ENCODE measurements at places on chromosomes 11 and 22.

DNA sequence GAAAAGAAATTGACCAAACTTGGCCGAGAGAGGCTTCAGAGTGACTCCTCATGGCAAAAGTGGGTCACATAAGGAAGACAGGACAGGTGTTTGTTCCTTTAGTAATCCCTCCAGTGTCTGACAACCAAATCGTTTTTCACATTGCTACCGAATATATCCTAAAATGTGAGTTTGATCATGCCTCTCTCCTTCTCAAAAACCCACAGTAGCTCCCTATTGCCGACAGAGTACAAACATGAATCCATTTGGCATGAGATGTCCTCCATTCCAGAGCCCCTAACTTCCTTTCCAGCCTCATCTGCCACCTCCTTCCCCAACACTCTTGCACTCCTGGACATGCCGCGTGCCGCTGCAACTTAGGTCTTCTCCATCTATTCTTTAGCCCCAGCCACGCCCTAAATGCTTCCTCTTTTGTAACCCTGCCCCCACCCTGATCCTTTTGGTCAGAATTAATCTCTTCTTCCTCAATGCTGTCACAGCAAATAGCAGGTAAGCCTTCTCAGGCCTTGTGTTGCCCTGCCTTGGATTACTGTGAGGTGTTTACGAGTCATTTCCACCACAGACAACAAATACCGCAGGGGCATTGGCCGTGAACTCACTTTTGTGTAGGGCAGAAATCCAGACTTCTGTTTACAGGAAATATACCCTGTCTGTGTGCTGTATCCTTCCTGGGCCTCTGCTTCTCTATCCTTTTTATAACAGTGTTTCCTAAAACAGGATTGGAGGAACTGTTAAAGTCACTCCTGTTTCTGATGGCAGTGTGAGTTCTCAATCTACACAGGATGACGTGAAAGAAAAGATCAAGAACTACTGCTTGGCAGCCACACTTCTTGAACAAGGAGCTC is 66.0 kb upstream of the FTH1 start:
- DNase-seq = no peak

- peak; percentile 58 for DNase-seq
Observed at GRCh38 chr11:65625628-65626342, 10.2 kb downstream of the PCNX3 start.

GRCh38 chr22:45577746-45578523 is 75.3 kb downstream of the FBLN1 start:
- peak; percentile 88 for DNase-seq

GRCh38 chr11:129946256-129946655 is 50.9 kb upstream of the NFRKB start:
- DNase-seq = no peak

GRCh38 chr11:94623120-94623735 is 56.1 kb downstream of the PIWIL4 start:
- peak; percentile 57 for DNase-seq

DNA sequence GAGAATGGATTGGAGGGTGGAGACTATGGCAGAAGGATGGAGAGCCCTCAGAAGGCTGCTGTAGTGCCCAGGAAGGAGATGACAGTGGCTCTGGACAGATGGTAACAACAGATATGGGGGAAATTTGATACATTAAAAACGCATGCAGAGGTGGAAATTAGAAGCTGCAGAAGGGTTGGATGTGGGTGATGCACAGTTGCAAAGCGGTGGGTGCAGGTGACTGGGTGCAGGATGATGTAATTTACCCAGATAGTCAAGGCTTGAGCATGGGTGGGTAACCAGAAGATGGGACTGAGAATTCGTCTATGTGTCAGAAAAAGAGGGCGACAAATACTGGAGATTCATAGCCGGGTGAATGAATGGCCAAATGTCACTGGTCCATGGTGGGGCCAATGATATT is 570.3 kb downstream of the MN1 start:
- DNase-seq = no peak

GRCh38 chr11:119472186-119472855 is 49.3 kb upstream of the THY1 start:
- no peak for DNase-seq

- DNase-seq = no peak
Observed at GRCh38 chr11:46856605-46857343, 10.7 kb upstream of the CKAP5 start.

DNA sequence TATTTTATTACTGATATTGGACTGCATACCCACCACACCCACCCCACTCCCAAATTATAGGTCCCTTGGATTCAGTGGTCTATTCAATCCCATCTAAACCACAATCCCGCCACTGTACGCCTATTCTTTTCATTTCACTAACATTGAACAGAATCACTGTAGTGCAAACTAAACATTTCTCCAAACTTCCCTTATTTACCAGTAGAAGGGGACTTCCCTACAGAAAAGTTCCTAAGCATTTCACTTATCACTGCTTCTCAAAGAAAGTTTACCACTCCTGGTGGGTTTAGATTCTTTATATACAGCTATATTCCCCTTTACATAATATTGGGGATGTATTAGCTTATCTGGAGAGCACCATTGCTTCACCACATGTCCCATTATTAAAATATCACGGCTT is 29.3 kb downstream of the OR8B12 start:
- no peak for DNase-seq

DNA sequence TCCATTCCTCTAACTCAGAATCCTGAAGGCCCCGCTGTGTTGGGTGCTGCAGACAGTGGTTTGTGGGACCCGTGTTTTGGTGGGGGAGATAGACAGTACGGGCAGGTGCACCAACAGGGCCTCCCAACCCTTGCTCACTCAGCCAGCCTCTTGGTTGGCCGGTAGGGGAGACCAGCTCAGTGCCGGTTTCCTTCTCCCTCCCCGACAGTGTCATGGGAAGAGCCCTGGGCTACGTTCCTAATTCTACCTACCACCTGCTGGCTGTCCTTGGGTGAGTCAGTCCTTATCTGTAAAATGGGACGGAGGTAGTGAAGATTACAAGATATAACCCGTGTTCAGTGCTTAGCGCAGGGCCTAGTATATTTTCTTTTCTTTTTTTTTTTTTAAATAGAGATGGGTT is 5.9 kb downstream of the TMEM134 start:
- DNase-seq = no peak

DNA sequence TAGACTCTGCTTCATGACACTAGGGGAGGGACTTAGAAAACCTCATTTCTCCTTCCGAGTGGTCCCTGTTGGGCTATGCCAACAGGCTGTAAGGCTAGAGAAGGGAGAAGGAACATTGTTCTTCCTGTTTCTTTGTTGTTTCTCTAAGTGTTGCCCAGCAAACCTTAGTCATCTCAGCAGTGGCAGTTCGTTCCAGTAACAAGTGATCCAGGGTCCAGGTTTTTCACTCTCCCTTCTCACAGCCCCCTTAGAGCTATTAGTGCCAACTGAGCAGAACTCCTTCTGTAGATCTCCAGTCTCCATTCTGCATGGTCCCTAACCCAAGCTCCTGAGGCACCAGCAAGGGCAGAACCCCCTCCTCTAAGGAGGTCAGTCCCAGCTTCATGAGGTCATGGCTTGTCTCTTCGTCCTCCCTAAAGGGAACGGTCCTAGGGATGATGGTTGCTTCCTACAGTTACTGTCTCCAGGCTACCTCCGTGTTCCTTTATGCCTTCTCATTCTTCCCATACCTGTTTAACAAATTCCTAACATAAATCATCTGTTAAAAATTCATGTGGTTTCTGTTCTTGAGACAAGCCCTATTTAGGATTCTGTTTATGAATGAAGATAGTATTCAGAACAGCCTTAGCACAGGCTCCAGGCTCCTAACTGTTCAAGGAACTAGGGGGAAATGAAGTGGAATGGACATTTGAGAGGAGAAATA is 168.6 kb upstream of the UBASH3B start:
- DNase-seq = no peak

GRCh38 chr11:76748948-76749347 is 34.2 kb upstream of the TSKU start:
- no peak for DNase-seq

- no peak for DNase-seq
Observed at GRCh38 chr11:1082728-1083620, 8.3 kb downstream of the MUC2 start.

DNA sequence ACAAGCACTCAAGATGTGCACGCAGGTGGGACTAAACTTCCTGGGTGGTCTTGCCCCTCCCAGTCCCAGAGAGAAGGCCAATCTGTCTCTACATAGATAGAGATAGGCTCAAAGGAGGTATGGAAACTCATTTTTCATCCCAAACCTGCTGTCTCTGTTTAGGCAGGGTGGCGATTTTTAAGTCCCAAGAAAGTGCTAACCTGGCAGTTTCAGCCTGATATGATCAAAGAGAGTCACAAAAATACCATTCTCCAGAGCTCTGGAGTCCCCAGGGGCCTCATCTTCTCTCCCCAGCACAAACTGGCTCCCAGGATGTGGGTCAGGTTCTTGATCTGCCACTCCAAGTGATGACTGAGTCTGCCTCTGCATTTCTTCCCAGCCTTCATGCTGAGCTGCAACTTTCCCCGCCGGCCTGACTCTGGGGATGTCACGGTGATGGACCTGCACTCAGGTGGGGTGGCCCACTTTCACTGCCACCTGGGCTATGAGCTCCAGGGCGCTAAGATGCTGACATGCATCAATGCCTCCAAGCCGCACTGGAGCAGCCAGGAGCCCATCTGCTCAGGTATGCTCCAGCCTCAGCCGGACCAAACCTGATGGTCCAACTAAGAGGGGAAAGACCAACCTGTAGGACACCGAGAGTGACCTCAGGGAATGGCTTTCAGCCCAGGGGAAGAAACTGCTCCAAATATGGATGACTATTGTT is 129.5 kb downstream of the SEZ6L start:
- DNase-seq = no peak

GRCh38 chr11:66546966-66547661 is 411 bp downstream of the ACTN3 start:
- no peak for DNase-seq

DNA sequence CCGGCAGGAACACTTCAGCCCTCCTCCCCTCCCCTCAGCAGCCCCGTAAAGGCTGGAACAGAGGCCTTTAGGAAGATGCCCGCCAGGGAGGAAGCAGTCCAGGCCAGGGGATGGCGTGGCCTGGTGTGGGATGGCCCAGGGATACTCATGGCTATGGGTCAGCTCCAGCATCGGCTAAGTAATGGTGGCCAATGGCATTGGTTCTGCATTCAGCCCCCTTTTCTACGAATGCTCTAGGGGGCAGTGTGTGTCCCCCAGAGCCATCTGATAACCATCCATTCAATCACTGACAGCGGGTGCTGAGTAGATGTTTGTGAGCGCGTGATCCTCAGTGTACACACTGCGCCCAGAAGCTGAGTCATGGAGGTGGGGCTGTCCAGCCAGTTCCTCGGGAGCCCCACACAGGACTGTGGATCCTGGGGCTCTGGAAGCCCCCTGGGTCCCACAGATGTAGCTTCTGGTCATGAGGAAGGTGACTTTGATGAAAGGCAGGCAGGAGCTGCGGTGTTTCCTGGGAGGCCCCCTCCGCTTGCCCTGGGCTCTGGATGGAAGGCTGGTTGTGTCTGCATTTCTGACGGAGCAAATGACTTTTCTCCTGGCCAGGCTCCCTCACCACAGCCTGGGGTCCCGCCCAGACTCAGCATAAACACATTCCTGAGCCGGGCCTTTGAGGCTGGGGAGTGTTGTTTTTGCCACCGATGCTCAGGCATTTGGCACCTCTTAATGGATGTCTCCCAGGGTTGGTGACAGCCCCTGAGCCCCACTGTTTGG is 46.5 kb downstream of the FBLN1 start:
- no peak for DNase-seq

DNA sequence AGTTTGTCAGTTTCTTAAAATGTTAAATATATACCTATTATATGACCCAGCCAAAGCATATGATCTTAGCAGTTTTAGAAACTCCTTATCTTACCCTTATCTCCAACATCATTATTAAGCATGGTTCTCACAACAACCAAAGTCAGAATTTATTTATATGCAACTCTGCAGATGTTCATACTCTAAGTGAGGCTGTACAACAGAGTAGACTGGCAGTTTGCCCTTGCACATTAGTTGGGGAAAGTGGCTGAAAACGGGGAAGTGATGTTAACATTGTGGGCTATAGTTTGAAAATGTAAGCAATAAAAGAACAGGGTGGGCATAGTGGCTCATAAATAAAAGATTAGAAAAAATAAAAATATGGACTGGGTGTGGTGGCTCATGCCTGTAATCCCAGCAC is 49.7 kb downstream of the ATG16L2 start:
- DNase-seq = no peak

DNA sequence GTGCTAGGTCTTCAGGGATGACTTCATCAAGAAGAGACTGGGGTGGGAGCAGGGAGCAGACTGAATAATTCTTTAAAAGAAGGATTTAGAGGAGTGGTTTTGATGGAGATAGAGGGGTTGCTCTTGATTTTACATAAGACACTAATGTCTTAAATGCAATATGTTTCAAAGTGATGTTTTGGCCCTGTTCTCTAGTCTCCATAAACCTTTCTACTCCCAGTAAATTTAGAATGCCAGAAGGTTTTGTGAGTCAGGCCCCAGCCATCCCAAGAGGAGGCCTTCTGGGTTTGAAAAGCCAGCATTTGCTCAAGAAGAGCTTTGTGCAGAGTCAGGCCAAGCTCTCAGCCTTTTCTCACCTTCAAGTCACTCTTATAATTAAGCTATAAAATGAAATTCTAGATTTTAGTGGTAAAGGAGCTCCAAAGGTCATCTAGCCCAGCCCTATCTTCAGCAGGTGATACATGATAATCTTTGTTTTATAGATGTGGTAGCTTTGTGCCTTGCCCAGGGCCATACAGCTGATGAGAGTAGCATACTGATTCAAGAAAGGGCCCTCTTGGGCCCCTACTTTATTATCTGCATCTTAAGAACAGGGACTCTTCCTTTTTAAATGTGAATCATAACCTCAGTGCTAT is 122.8 kb upstream of the MTNR1B start:
- no peak for DNase-seq

- DNase-seq = no peak
Observed at GRCh38 chr11:120285256-120285655, 39.8 kb upstream of the TLCD5 start.

- DNase-seq = no peak
Observed at GRCh38 chr11:117497206-117497951, 169.7 kb downstream of the CEP164 start.

- DNase-seq = peak; percentile 47
Observed at GRCh38 chr11:61966734-61967115, 709 bp downstream of the FTH1 start.

- DNase-seq = no peak
Observed at GRCh38 chr11:89667001-89667400, 43.1 kb upstream of the TRIM77 start.

DNA sequence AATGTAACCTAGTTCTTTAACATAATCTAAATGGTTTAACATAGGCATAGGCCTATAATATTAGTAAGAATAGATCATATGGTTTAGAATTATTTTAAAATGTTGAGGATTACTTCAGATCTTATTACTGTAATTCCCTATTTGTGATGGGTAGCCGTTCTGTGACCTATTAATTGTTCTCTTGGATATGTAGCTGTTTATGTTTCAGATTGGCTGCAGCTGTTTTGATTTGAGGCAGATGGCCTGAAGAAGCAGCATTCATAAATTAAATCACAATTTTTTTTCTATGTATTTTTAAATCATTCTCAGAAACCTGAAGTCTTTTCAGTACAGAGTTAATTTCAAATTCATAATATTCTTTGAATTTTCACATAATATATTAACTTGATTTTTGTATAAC is 104.5 kb downstream of the PDE3B start:
- DNase-seq = no peak

GRCh38 chr22:36921309-36922104 is 8.1 kb downstream of the CSF2RB start:
- no peak for DNase-seq

Measured in activated CD4-positive, alpha-beta T cell treated with anti-CD3 and anti-CD28 coated beads for 48 hours (primary cell).